ENCODE measurements at places on chromosomes 6 and 20.

DNA sequence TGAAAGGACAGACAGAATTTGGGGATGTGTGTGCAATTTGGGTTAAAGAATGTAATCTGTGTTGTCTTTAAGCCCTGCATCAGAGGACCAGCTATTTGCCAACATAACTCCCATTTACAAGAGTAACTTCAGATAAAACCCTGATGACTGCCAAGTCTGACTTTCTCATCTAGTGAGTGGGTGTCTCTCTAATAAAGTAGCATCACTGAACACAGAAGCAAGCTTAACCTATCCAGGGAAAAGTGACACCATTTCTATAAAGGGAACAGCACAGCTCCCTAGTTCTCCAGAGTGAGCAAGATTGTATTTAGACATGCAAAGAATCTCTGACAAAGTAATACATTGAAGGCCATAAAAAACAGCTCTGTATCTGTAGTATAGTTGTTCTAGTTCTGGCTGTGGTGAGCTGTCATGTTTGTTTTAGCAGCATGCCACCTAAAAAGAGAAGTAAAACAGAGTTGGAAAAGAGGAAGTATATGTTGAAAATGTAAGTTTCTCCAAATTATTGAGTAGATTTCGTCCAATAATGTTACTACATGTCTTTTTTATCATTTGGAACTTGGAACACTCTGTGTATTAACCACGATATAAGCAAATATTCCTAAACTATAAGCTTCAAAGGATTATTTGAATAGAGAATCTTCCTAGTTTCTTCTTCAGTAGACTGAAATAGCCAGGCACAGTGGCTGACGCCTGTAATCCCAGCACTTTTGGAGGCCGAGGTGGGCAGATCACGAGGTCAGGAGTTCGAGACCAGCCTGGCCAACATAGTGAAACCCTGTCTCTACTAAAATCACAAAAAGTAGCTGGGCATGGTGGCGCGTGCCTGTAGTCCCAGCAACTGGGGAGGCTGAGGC is 8.8 kb upstream of the PIM1 start:
- ATAC-seq = no peak
- H3K27me3 ChIP-seq = no peaks in the 10 kb centered on the region
- H3K36me3 ChIP-seq = no peaks in the 10 kb centered on the region
- no peak overlapping the region for H3K27ac ChIP-seq
- H3K4me3 ChIP-seq = no peak overlapping the region
- peaks cover 6% of the 10 kb centered on the region for H3K4me1 ChIP-seq

DNA sequence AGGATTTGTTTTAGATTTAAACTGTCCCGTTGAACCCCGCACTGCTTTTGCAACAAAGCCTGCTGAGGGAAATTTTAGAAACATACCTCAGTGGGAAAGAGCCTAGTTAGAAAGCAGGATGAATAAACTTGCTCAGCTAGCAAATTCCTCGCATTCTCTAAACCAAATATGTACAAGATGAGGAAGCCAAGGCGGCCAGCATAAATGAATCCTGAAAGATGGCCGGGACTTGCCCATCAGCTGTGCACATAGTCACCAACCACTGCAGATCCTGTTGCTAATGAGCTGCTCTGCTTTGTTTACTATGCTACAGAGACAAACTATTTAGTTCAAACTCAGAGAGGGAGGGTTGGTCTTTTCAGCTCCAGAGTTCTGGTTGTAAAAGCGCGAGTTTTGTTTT is 49.0 kb downstream of the TMEM170B start:
- ATAC-seq = no peak
- H3K36me3 ChIP-seq = no peaks in the 10 kb centered on the region
- no peak overlapping the region for H3K4me3 ChIP-seq
- H3K4me1 ChIP-seq = no peaks in the 10 kb centered on the region

- no peak for ATAC-seq
- H3K4me3 ChIP-seq = no peak overlapping the region
- H3K27me3 ChIP-seq = peaks cover 73% of the 10 kb centered on the region
- H3K4me1 ChIP-seq = no peaks in the 10 kb centered on the region
Measured at GRCh38 chr6:17278289-17279063, 2.7 kb upstream of the RBM24 start.

- no peak for ATAC-seq
- no peak overlapping the region for H3K27ac ChIP-seq
- no peak overlapping the region for H3K4me3 ChIP-seq
- no peaks in the 10 kb centered on the region for H3K4me1 ChIP-seq
- H3K36me3 ChIP-seq = no peaks in the 10 kb centered on the region
- peaks cover 25% of the 10 kb centered on the region for H3K27me3 ChIP-seq
Measured at GRCh38 chr6:71404145-71404966, 115.7 kb downstream of the OGFRL1 start.

GRCh38 chr6:160128879-160129516 is 7.4 kb downstream of the SLC22A1 start:
- no peaks in the 10 kb centered on the region for H3K36me3 ChIP-seq
- ATAC-seq = no peak
- peak overlapping the region; percentile 64 for H3K27ac ChIP-seq

DNA sequence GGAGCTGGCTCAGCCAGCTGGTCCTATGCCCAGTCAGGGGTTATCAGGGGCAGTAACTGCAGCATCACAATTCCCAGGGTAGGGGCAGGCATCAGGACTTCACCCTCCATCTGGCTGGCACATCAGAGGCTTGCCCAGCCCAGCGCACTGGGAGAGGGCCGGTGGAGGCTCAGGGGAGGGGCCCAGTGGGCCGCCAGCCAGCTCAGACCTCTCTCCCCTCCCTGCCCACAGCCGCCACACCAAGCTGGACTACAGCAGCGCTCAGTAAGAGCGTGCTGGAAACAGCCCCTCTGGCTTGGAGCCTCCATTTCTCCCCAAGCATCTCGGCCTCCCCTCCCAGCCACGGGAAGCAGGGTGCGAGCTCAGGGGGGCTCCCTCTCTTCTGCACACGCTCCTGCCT is 22.0 kb downstream of the ADA start:
- H3K27ac ChIP-seq = no peak overlapping the region
- ATAC-seq = no peak
- H3K4me1 ChIP-seq = peaks cover 4% of the 10 kb centered on the region
- H3K36me3 ChIP-seq = peaks cover 32% of the 10 kb centered on the region
- H3K4me3 ChIP-seq = no peak overlapping the region

DNA sequence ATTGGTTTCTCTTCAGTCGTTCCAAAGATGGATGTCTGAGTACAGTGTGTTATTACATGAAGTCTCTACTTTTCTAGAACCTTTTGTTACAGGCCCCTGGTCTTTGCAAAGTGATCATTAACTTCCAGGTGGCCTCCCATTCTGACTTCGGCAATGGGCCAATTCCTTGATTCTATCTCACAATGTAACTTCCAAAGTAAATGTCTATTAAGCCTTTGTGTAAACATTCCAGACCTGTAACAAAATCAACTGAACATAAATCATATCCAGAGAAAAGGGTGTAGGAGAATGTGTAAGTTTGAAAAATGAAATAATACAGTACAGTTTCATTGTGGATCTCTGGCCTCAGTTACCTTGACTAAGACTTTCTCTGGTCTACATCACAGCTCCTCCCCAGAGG is 187.8 kb upstream of the JAG1 start:
- ATAC-seq = no peak
- H3K27me3 ChIP-seq = no peaks in the 10 kb centered on the region
- no peak overlapping the region for H3K27ac ChIP-seq
- H3K4me1 ChIP-seq = no peaks in the 10 kb centered on the region

- H3K27me3 ChIP-seq = no peaks in the 10 kb centered on the region
- H3K4me3 ChIP-seq = peak overlapping the region; percentile 39
- H3K4me1 ChIP-seq = peaks cover 45% of the 10 kb centered on the region
- H3K36me3 ChIP-seq = peaks cover 7% of the 10 kb centered on the region
Measured at GRCh38 chr6:137832110-137832509, 34.9 kb upstream of the TNFAIP3 start.

GRCh38 chr6:166853371-166854325 is 102.7 kb downstream of the RNASET2 start:
- ATAC-seq = no peak
- no peaks in the 10 kb centered on the region for H3K4me1 ChIP-seq
- no peak overlapping the region for H3K4me3 ChIP-seq
- H3K27ac ChIP-seq = no peak overlapping the region

GRCh38 chr6:7249391-7249790 is 63.6 kb downstream of the SSR1 start:
- no peaks in the 10 kb centered on the region for H3K4me1 ChIP-seq
- peaks cover 51% of the 10 kb centered on the region for H3K36me3 ChIP-seq
- no peak overlapping the region for H3K4me3 ChIP-seq
- ATAC-seq = no peak
- H3K27me3 ChIP-seq = no peaks in the 10 kb centered on the region

DNA sequence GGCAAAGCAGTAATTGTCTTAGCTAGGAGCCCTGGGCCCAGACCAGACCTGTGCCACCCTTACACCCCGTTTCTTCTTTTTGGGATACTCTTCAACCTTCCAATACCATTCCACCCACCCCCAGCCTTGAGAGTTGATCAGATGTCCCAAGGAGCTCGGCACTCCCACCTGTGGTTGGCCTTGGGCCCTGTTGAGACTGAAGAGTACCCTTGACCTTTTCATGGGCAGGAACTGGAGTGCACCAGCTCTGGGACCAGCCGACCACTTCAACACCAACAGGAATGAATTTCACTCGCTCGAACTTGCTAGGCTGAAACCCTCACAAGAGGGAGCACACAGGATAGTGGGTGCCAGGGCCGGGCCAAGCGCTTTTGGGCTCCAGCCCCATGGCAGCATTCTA is 273.6 kb downstream of the PHACTR1 start:
- H3K27me3 ChIP-seq = peaks cover 26% of the 10 kb centered on the region
- H3K27ac ChIP-seq = no peak overlapping the region
- H3K4me3 ChIP-seq = no peak overlapping the region

GRCh38 chr6:39416728-39417127 is 94.2 kb upstream of the KCNK16 start:
- no peak overlapping the region for H3K4me3 ChIP-seq
- no peak for ATAC-seq

GRCh38 chr6:124798942-124799496 is 163.2 kb upstream of the RNF217 start:
- H3K36me3 ChIP-seq = no peaks in the 10 kb centered on the region
- H3K4me3 ChIP-seq = no peak overlapping the region
- no peak overlapping the region for H3K27ac ChIP-seq
- H3K4me1 ChIP-seq = no peaks in the 10 kb centered on the region
- peaks cover 12% of the 10 kb centered on the region for H3K27me3 ChIP-seq

DNA sequence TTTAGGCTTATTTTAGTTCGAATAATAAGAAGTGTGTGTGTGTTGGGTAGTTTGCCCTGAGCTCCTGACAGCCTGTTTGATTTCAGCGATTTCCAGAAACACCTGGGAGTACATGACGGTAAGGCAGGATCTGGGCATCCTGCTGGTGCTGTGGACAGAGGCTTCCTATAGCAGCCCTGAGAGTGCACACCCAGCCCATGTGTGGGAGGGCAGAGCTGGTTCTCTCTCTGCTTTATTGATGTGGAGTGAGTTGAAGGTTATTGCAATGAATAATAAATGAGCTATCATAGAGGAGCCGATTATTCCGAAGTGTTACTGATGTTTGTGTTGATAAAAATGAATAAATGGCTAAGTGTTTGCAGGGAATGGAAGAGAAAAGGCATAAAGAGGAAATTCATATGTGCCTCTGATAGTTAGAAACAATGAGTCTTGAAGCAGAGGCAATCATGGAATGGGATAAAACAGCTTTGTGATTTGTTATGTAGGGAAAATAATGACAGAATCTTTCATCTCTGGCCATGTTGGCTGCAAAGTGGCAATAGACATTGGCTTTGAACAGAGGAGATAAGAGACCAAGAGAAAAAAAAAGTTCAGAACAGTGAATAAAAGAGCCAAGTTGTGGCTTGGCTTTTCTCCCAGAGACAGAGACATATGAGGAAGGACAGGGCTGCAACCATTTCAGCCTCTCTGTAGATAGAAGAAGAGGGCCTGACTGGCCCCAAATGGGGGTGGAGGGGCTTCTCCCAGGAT is 166.2 kb upstream of the CHD6 start:
- no peaks in the 10 kb centered on the region for H3K36me3 ChIP-seq

DNA sequence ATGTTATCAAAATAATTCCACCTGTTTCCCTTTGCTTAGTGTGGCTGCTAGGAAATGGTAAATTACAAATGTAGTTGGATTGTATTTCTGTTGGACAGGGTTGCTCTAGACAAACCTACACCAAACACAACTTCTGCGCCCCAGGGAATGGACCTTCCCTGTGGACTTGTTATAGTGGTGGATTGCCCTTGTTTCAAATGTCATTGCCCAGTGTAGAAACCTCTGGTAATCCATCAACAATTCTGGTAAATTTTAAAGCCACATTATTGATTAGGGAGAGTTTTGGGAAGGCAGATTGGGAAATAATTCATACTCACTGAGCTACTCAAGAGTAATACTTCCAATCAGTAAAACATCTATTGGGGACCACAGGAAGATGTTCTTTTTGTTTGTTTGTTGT is 239.8 kb downstream of the ARID1B start:
- no peak overlapping the region for H3K4me3 ChIP-seq
- no peak for ATAC-seq
- H3K27ac ChIP-seq = peak overlapping the region; percentile 93
- H3K4me1 ChIP-seq = peaks cover 41% of the 10 kb centered on the region
- no peaks in the 10 kb centered on the region for H3K27me3 ChIP-seq
- H3K36me3 ChIP-seq = peaks cover 4% of the 10 kb centered on the region

DNA sequence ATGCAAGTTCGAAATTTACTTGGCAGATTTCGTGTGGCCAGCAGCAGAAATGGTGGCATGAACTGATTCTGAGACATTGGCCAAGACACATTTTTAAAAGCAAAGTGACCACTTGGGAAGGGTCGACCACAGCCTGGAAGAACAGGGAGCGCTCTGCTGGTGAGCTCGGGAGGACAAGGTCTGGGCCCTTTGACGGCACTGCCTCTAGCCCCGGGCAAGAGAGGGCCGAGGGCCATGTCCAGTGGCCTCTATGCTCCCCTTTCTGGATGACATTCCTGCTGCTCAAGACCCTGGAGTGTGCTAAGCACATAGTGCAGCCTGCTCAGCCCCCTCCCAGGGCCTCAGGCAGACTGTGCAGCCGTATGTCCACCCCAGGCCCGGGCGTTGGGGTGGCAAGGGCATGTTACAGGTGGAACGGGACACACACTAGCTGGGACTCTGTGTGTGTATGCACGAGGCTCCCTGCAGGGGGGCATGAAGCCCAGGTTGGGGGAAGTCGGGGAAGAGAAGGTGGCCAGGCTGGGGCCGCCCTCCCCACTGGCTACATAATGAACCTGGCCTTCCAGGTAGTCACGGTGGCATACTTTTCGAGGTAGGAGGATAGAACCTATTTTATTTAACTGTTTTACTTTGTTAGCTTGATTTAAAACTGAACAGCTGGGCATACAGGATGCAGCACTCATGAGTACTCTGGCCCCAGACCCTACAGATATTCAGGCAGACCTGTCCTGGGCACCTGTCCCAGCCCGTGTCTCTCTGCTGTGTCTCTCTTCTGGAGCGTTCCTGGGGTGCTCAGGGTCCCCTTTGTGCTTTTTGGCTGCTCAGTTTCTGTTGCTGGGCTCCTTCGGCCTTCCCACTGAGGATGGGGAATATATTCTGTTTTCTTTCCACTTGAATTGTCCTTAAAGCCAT is 6.4 kb downstream of the SYNJ2 start:
- H3K36me3 ChIP-seq = peaks cover 3% of the 10 kb centered on the region
- no peaks in the 10 kb centered on the region for H3K27me3 ChIP-seq
- H3K4me1 ChIP-seq = peaks cover 16% of the 10 kb centered on the region
- ATAC-seq = no peak

GRCh38 chr6:143107911-143108761 is 47.4 kb downstream of the AIG1 start:
- no peak overlapping the region for H3K27ac ChIP-seq
- no peak overlapping the region for H3K4me3 ChIP-seq
- H3K4me1 ChIP-seq = peaks cover 9% of the 10 kb centered on the region
- H3K36me3 ChIP-seq = no peaks in the 10 kb centered on the region
- H3K27me3 ChIP-seq = no peaks in the 10 kb centered on the region

Data from activated T-helper 17 cell treated with anti-CD3 and anti-CD28 coated beads, Interleukin-2, amount 50 U/mL, for 72 hours (primary cell).